ENCODE measurements at places on chromosomes 2 and 18.
A peak's percentile ranks its signal among the peaks of the same experiment; 100 is the strongest.

DNA sequence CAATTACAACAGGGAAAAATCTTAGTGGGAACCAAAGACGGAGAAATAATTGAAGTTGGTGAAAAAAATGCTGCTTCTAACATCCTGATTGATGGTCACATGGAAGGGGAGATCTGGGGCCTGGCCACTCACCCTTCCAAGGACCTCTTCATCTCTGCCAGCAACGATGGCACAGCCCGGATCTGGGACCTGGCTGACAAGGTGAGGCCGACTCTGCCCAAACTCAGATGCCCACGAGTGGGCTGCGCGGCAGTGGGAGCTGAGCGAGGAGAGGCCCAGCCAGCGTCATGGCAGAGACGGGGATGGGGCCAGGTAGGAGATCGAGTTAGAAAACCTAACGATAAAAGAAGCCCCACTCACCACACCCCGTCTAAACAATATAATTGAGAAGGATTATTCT, 87.7 kb downstream of the RTN4 start:
- DNase-seq = no peak

- DNase-seq = no peak
Observed at GRCh38 chr18:61388010-61388409, 54.8 kb downstream of the CDH20 start.

DNA sequence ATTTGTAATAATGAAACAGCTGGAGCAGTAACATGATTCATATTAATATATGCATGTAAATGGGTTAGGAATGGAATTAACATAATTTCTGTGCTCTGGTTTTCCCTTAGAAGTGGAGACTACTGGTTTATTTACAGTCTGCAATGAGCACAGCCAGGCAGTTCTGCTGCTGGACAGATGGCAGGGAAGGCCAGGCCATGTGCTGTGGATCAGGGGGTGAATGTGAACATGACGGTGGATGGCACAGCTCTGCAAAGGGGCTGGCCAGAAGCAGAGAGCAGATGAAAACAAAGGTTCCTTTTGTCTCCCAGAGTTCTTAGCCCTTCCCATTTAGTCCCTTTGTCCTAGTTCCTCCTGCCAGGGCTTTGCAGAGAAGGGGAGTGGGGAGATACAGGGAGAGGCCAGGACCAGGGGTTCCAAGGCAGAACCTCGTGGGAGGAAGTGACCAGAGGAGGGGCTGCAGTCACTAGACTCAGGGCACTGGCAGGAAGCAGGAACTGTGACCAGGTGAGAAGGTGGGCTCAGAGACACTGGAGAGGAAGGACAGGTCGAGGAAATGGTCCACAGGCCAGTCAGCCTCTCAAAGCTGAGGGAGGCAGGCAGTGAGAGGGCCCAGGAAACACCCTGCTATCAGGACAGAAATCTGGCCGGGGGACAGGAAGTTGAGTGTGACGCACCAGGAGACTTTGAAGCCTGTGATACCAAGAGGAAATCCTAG, 112.9 kb upstream of the ATP8B1 start:
- DNase-seq = peak; percentile 47

DNA sequence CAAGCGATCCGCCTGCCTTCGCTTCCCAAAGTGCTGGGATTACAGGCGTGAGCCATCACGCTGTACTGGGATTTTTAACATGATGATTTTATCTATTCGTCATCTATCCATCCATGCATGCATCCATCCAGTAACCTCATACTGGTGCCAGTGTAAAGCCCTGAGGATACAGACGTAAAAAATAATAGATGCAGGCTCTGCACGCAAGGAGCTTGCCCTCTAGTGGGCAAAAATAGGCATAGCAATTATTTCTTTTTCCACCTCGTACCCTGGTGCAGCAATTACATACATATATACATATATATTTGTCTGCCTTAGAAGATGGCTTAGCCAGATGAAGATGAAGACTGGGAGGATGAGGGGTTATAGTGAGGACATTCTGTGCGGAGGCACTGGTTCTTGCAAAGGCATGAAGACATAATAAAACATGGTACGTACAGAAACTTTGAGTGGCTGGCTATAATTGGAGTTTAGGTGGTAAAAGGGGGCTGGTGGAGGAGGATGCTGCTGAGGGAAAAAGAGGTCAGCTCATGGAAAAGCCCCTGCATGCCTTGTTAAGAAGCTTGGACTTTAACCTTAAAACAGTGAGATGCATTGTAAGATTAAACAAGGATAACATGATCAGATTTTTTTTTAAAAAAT, 19.6 kb upstream of the RPIA start:
- DNase-seq = no peak

- DNase-seq = no peak
Observed at GRCh38 chr2:32805104-32806095, 141.4 kb upstream of the LTBP1 start.

GRCh38 chr2:69356471-69356870, 30.6 kb downstream of the GFPT1 start:
- no peak for DNase-seq

DNA sequence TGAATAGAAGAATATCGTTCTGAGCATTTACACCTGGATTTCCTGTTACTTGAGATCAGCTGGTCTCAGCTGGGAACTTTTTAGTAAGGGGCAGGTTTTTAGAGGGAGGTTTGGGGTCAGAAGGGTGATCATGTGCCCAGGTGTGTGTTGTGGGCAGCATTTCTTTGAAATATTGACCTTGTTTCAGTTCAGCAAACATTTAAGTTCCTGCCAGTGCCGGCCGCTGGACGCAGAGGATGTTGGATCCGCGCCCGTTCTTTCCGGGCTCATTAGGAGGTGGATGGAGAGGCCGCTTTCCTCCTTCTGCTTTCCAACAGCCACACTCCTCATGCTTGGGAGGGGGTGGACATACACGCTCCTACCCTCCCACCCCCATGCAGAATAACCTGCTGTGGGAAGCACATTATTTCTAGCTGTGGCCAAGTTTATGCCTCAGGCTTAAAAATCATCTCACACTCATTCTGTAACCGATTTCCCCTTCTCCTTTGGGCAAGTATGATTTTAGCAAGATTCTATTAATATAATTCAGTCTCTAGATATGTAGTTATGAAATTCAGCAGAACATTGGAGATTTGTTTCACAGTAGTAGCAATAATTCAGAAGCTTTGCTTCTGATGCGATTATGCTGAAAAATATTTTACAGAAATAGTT, 131.4 kb downstream of the ZNF236 start:
- peak; percentile 78 for DNase-seq
